ENCODE measurements at places on chromosomes 3 and 15. TPM values are rescaled to one million over a fixed set of nuclear protein-coding genes. Genes with fewer than 3 reads are reported as not detected.

- H3K27me3 ChIP-seq, result peaks cover 9% of the 10 kb centered on the region
- peak overlapping the region; percentile 35 for H3K4me3 ChIP-seq
- H3K36me3 ChIP-seq, result no peaks in the 10 kb centered on the region
- DNase-seq, result peak; percentile 43
Measured at GRCh38 chr3:33883538-33883950, 85.1 kb downstream of the PDCD6IP start.

DNA sequence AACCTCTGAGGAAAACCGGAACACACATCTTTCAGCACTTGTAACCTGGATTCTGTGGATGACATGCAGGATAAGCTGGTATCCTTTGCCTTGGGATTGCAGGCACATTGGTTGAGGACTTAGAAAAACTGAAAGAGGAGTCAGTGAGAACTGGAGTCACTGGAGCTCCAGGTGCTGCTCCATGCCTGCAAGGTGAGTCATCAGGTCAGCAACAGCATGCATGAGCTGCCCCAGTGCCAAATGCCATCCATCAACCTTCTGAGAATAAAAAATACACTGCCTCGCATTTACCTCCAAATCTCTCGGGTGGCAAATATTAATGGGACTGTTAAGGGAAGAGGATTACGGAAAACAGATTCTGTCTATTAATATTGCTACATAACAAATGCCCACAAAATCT lies 729.1 kb downstream of the NTRK3 start:
- H3K4me1 ChIP-seq, result no peaks in the 10 kb centered on the region
- no peak overlapping the region for H3K4me3 ChIP-seq
- H3K36me3 ChIP-seq, result no peaks in the 10 kb centered on the region
- H3K27me3 ChIP-seq, result no peaks in the 10 kb centered on the region
- no peak for DNase-seq
- no peak overlapping the region for H3K27ac ChIP-seq

DNA sequence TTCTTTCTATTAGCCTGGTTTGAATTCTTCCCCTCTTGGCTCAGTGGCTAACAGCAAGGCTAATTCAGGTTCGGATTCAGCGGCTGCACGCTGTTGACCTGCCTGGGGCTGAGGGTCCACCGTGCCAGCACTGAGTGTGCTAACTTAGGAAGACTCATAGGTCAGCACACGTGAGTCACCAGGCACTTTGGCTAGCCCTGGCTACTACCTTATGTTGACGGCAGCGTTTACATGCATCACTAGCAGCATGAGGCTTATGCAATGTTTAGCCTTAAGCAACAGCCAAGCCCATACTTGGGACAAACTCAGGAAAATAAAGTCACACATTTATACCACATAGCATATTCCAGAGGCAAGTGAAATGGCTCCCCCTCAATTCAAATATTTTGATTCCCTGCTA lies 137.7 kb downstream of the RAB11A start:
- DNase-seq, result no peak
- H3K4me1 ChIP-seq, result no peaks in the 10 kb centered on the region
- H3K4me3 ChIP-seq, result no peak overlapping the region
- no peaks in the 10 kb centered on the region for H3K36me3 ChIP-seq
- H3K27ac ChIP-seq, result no peak overlapping the region

The COL8A1 gene
- total RNA-seq, result 5.6 TPM

The UACA gene
- total RNA-seq, result 34.2 TPM

GRCh38 chr15:98441599-98441998 lies 206.7 kb upstream of the IGF1R start:
- no peaks in the 10 kb centered on the region for H3K27me3 ChIP-seq
- DNase-seq, result no peak
- H3K36me3 ChIP-seq, result no peaks in the 10 kb centered on the region
- H3K4me1 ChIP-seq, result no peaks in the 10 kb centered on the region

The CLEC3B gene
- 0.41 TPM for total RNA-seq

The LXN gene
- total RNA-seq, result 70.6 TPM

DNA sequence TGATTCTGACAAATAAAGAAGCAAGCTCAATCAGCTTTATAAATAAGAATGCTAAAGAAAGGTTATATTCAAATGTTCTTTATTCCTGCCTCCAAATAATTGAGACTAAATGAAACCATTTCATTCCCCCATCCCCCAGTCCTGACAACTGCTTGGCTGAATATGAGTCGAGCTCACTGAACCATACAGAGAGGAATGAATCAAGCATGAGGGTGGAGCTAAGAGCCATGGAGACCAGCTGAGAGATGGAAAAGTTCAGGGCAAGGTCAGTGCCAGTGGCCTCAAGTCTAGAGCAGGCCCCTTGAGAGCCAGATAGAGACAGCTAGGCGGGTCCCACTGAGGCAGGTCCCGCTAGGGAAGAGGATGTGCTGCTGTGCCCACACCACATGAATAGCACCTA lies 188.7 kb upstream of the EIF1B start:
- no peaks in the 10 kb centered on the region for H3K4me1 ChIP-seq
- H3K4me3 ChIP-seq, result no peak overlapping the region
- H3K36me3 ChIP-seq, result no peaks in the 10 kb centered on the region
- peaks cover 1% of the 10 kb centered on the region for H3K27me3 ChIP-seq

- DNase-seq, result no peak
- H3K4me3 ChIP-seq, result no peak overlapping the region
- no peaks in the 10 kb centered on the region for H3K27me3 ChIP-seq
Measured at GRCh38 chr3:120468635-120469295, 18.0 kb upstream of the FSTL1 start.

- no peak overlapping the region for H3K27ac ChIP-seq
- H3K4me3 ChIP-seq, result no peak overlapping the region
- H3K4me1 ChIP-seq, result peaks cover 20% of the 10 kb centered on the region
- peak; percentile 62 for DNase-seq
- no peaks in the 10 kb centered on the region for H3K36me3 ChIP-seq
Measured at GRCh38 chr15:31439328-31439727, 112.7 kb downstream of the KLF13 start.

DNA sequence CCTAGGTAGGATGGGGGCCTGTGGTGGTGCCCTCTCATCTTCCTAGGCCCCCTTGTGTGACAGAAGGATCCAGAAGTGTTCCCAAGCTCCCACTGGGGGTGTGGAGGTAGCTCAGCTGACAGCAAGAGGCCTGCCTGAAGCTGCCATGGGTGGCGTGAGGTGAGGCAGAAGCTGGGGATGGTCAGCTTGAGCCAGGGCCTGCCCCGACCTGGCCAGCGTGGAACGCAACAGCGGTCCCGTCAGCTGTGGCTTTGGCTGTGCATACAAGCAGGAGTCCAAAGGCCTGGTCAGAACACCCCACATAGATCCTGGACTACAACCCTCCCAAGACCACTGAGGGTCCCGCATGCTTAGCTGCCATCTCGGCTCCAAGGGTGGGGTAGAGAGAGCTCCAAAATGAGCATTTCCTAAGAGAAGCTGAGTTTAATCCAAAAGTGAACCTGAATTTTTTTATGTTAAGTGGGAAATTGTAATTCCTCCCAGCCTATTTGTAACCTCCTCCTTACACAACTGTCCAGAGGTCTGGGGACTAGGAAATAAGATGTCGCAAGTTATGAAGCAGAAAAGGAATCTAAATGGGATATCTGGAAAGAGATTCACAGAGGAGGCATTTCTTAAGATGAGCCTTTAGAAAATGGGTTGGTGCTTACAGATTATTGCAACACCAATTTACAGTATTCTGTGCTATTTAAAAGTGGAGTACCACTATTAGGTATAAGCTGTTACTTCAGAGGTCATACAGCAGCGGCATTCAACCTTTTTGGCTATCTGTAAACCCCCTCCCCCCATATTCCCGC lies 9.9 kb upstream of the PLA2G4D start:
- no peaks in the 10 kb centered on the region for H3K36me3 ChIP-seq
- no peak for DNase-seq
- H3K27ac ChIP-seq, result no peak overlapping the region
- peaks cover 1% of the 10 kb centered on the region for H3K27me3 ChIP-seq

The AGBL1 gene
- total RNA-seq, result 0.03 TPM

DNA sequence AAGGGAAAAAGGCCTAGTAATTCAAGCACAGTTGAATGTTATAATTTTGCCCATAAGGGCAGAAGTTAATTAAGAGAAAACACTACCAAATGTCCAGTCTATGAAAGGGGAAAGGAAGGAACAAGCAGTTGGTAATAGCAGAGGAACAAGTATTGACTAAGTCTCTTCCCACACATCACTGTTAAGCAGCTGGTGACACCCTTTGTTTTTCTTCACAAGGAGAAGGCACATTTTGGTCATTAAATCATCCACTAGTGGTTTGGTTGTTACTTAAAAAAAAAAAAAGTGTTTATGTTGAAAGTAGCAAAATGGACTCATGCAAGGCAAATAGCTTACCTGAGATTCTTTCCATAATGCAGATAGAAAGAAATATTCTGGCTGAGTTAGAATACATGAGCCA lies 321.4 kb upstream of the NECTIN3 start:
- H3K4me3 ChIP-seq, result no peak overlapping the region
- no peaks in the 10 kb centered on the region for H3K36me3 ChIP-seq
- H3K27ac ChIP-seq, result no peak overlapping the region
- no peaks in the 10 kb centered on the region for H3K27me3 ChIP-seq

GRCh38 chr15:96390986-96391385 lies 60.5 kb downstream of the NR2F2 start:
- no peak overlapping the region for H3K27ac ChIP-seq
- no peak overlapping the region for H3K4me3 ChIP-seq
- no peaks in the 10 kb centered on the region for H3K36me3 ChIP-seq
- no peaks in the 10 kb centered on the region for H3K4me1 ChIP-seq

The NECTIN3 gene
- total RNA-seq, result 28.5 TPM

- DNase-seq, result no peak
- no peaks in the 10 kb centered on the region for H3K36me3 ChIP-seq
- peaks cover 38% of the 10 kb centered on the region for H3K4me1 ChIP-seq
- H3K4me3 ChIP-seq, result peak overlapping the region; percentile 37
- peaks cover 5% of the 10 kb centered on the region for H3K27me3 ChIP-seq
Measured at GRCh38 chr15:63991706-63992105, 54.6 kb downstream of the DAPK2 start.

DNA sequence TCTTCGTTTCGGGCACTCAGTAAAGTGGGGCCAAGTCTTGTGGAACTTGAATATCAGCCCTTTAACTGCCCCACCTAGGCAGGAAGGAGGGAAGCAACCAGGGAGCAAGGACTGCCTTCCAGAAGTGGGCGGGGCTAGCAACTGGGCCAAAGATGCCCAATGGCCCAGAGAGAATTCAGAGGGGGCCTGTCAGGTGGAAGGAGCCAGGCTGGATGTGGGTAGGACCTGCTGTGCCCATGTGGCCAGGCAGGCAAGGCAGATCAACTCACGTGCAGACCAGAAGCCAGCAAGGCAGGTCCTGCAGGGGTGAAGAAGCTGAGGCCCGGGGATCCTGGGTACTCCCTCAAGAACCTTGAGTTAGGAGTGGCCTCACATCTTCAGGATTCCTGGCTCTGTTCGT lies 5.5 kb downstream of the MAP6D1 start:
- peak overlapping the region; percentile 29 for H3K4me3 ChIP-seq
- H3K27me3 ChIP-seq, result peaks cover 24% of the 10 kb centered on the region
- H3K36me3 ChIP-seq, result peaks cover 14% of the 10 kb centered on the region
- DNase-seq, result no peak
- H3K4me1 ChIP-seq, result peaks cover 8% of the 10 kb centered on the region

The NFKBIZ gene
- 20.5 TPM for total RNA-seq

GRCh38 chr15:100788418-100789105 lies 91.1 kb upstream of the ALDH1A3 start:
- H3K4me1 ChIP-seq, result peaks cover 4% of the 10 kb centered on the region
- no peaks in the 10 kb centered on the region for H3K36me3 ChIP-seq
- no peak overlapping the region for H3K27ac ChIP-seq
- no peak overlapping the region for H3K4me3 ChIP-seq
- no peak for DNase-seq

The MOBP gene
- not detected for total RNA-seq

GRCh38 chr15:48477795-48478360 lies 146.6 kb downstream of the DUT start:
- H3K27me3 ChIP-seq, result peaks cover 2% of the 10 kb centered on the region
- H3K4me3 ChIP-seq, result no peak overlapping the region
- no peak overlapping the region for H3K27ac ChIP-seq
- no peaks in the 10 kb centered on the region for H3K4me1 ChIP-seq
- DNase-seq, result no peak
- no peaks in the 10 kb centered on the region for H3K36me3 ChIP-seq

DNA sequence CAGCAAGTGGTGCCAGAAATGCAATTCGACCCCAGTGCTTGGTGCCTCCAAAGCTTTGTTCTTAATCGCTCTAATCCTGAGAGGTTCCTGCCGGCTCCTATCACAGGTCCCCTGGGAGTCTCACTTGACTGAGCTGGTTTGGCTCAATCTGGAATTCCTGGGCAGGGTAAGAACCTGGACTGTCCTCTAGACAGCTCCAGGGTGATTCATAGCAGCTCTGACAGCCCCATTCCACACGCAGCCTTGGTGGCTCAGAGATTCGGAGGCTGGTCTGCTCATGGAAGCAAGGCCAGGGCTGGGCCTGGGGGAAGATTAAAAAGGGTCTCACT lies 37.9 kb downstream of the MYO5C start:
- peaks cover 39% of the 10 kb centered on the region for H3K4me1 ChIP-seq
- no peak overlapping the region for H3K27ac ChIP-seq
- no peak overlapping the region for H3K4me3 ChIP-seq

The HHATL gene
- total RNA-seq, result not detected

DNA sequence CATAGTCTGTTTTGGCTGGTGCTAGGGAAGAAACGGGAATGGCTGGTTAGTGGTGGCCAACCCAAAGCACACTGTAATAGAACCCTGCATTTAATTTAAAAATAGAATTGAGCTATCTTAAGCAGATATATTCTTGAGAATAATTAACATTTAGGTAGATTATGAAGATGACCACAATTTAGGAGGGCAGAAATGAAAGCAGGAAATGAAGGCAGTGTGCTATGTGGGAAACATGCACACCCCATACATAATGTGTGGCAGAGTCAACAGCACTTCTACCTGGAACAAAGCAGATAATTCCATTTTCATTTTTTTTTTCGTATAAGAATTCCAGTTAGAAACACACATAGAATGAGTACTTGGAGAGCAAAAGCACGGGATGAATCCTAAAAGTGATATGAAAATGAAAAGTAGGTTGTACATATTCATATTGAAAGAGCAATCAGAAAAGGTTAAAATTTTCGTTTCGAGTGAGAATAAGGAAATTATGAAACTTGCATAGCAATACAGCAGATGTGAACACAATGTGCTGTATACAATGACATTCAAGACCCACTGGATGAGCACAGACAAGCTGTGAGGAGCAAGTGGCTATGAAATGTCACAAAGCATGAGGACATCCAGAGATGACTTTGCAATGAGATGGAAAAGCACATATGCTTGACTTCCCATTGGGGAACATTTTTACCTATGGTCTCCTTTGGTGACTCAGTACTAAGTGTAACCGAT lies 102.6 kb downstream of the TFG start:
- DNase-seq, result no peak
- no peak overlapping the region for H3K4me3 ChIP-seq

The GXYLT2 gene
- total RNA-seq, result 1.8 TPM

Measured in endothelial cell (in vitro differentiated cells).